ENCODE measurements at places on chromosomes 11 and 22.
A peak's percentile ranks its signal among the peaks of the same experiment; 100 is the strongest.

- no peak for DNase-seq
Observed at GRCh38 chr11:117876341-117877119, at the start of gene FXYD6. Gene FXYD6, minus strand, starts transcription at chr11:117876658. Its CDS starts 33,882 bp downstream, at chr11:117842776.

GRCh38 chr22:29313126-29313575 is 2.3 kb downstream of the RASL10A start:
- DNase-seq = no peak

GRCh38 chr11:73752216-73752867 is 8.5 kb downstream of the RAB6A start:
- DNase-seq = no peak

DNA sequence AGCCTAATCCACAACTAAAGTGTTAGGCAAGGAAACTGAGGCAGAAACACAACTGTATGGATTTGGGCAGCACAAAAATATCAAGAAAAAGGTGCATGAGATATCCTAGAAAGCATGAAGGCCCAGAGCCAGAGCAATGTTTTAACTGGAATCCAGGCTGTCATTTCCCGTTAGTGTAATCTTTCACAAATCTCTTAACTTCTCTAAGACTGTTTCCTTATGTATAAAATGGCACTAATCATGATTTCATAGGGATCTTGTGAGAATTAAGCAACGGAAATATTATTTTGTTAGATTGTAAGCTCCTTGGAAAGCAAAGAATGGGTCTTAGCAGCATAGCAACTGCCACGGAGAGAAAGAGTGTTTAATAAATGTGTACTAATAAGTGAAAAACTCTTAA is 14.7 kb upstream of the SYTL2 start:
- DNase-seq = no peak

DNA sequence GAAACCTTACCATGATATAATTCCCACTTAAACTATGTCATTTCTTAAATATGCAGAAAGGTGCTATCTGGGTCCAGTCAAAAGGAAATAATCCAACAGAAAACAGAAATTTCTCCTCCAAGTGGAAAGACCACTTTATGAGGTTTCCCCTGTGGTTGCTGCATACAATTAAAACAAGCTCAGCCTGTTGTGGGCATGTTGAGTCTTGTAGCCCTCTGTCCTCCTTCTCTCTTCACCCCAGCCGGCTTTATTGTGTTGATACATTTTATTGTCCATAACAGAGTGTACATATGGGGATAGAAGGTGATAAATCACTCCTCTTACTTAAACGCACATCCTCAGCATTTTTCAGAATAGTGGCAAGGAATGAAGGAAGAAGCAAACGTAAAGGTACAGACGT is 126.0 kb upstream of the MTNR1B start:
- no peak for DNase-seq

- DNase-seq = no peak
Observed at GRCh38 chr22:39913321-39913720, 12.4 kb downstream of the GRAP2 start.

- no peak for DNase-seq
Observed at GRCh38 chr11:31664954-31665353, 146.2 kb downstream of the PAX6 start.

DNA sequence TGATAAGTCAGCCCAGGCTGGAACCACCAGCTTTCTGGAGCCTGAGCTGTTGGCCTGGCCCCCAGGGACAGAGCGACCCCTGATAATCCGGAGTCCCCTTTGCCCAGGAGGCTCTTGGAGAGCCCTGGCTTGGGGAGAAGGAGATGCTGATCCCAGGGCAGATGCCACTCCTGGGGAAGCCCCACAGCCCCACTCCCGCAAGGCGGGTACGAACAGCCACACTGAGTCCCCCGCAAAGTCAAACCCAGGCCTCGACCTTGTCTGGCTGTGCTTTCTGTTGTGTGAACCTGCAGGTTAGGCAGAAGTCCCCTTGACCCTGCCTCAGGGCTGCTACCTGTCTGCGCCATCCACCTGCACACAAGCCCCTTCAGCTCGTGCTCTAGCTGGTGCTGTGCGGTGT is 108.0 kb downstream of the KCNQ1OT1 start:
- DNase-seq = no peak

GRCh38 chr11:125443767-125444311 is 52.2 kb downstream of the FEZ1 start:
- no peak for DNase-seq

GRCh38 chr22:22921575-22921974 is 34.0 kb downstream of the IGLL5 start:
- DNase-seq = no peak

GRCh38 chr11:115179636-115180035 is 324.6 kb downstream of the CADM1 start:
- DNase-seq = no peak

GRCh38 chr22:40271440-40271839 is 74.9 kb upstream of the ADSL start:
- no peak for DNase-seq

- no peak for DNase-seq
Observed at GRCh38 chr22:17349172-17349571, 20.1 kb upstream of the CECR2 start.

DNA sequence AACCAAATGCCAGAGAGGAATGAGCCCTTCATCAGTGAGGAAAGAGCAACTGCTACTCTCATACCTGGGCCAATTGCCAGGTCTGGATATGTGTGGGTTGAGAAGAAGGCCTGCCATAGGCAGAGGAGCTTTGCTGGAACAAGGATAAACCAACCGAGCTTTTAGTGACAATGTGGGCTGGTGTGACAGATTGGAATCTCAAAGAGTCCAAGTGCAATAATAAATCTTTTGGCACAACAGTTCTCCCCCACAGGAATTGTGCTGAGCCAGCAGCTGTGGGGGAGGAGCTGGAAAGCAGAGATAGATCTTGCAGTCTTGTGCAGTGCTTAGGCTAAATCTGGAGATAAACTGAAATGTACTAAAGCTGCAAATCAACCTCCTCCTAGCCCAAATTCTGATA is 79.4 kb upstream of the ISX start:
- DNase-seq = no peak

DNA sequence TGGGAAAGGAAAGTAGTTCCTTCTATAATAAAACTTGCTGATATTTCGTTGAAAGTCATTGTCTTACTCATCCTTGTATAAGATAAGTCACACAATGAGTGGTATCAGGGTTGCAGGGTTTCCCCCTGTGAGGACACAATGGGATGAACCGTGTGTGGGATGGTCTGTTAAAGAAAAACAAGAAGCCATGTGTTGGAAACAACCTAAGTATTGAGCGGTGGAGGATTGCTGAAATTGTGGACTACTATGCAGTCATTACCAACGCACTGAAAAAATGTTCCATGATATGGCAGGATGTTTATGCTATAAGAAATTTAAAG is 28.6 kb downstream of the PTPRJ start:
- DNase-seq = peak; percentile 40

GRCh38 chr11:115780646-115781362 is 276.6 kb upstream of the CADM1 start:
- no peak for DNase-seq

- no peak for DNase-seq
Observed at GRCh38 chr11:129840236-129840635, 24.6 kb downstream of the TMEM45B start.

GRCh38 chr22:45199723-45200122 is 36.0 kb downstream of the NUP50 start:
- no peak for DNase-seq

DNA sequence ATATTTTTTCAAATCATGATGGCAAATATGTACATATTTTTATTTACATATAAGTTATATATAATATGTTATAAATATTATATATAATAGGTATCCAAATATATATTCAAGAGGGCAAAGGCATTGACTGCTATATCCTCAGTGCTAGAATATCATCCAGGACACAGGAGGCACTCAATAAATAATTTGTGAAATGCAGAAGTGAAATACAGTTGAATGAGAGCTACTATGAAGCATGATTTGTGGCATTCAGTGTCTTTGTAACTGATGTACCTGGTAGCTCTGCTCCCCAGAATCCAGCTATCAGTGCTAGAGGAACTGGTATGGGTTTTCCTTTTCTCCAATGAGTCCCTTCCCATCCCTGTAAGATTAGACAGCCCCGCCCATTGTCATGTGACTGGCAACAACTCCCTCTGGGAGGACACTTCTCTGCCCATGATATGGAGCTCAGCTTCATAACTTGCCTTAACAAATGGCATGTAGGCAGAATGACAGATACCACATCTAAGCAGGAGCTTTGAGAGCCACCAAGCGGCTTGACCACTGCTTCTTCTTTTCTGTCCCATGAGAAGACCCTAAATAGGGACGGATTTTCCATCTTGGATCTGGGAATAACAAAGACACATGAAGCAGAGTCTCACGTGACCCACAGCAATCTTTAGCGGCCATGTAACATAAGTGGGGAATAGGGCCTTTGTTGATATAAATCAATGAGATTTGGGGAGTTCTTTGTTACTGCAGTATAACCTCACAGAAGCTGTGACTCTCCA is 10.2 kb upstream of the CD82 start:
- no peak for DNase-seq

GRCh38 chr11:64920124-64920523 is 3.1 kb upstream of the ATG2A start:
- DNase-seq = no peak

DNA sequence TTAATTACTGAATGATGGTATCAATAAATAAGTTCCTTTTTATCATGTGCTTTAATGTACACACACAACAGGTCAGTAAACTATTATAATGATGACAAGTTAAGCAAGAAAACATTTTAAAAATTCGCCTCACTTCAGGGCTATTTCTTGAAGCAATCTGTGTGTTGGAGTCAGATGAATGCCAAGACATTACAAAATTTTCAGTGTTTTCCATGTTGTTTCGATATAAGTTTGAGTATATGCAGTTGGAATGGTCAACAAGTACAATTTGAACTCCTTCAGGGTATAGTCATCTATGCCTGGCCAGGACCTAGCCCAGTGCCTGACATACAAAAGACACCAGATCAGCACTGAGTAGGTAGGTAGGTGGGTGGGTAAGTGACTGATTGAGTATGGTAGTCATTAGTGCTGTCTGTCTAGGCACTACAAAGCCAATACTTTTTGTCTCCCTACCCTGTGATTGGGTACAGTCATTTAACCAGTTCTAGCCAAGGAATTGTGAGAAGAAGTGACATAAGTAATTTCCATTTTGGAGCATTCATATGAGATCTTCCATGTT is 7.5 kb downstream of the PRCP start:
- DNase-seq = no peak

DNA sequence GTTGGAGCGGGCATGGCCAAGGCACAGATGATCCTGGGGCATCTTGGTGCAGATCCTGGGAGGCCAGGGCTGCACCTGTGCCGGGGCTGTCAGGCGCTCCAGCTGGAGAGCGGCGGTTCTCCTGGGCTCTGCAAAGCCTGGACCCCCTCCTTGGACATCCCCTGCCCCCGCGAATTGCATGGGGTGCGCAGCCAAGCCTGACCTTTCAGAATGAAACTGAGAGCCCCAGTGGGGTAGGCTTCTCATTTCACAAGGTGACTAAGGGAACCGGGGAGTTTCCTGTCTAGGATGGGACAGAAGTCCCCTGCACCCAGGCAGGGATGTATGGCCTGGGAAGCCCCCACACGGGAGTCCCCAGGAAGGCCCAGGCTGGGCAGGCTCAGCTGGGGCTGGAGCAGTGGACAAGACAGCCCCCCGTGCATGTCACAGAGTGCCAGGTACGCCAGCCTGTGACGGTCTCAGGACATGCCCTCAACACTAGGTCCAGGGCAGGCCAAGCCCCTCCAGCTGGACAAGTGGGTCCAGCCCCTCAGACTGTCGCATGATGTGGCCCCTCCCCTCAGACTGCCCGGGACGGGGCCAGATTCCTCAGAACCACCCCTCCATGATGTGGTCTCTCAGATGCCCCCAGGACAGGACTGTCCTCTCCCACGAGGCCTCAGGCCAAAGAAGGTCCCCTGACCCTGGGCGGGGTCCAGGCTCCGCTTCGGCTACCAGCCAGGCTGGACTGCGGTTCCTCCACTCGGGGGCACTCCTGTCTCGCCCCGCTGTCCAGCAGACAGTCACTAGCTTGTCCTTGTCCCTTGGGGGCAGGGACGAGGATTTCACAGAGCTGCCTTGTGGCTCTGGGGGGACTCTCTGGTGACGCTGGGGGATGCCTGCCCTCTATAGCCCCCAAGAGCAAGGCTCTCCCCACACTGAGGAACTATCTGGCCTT is 2.3 kb downstream of the LSP1 start:
- DNase-seq = no peak
